Fibroblast of upper back skin (primary cell): ENCODE measurements at places on chromosomes 12 and 14.
A peak's percentile ranks its signal among the peaks of the same experiment; 100 is the strongest.

DNA sequence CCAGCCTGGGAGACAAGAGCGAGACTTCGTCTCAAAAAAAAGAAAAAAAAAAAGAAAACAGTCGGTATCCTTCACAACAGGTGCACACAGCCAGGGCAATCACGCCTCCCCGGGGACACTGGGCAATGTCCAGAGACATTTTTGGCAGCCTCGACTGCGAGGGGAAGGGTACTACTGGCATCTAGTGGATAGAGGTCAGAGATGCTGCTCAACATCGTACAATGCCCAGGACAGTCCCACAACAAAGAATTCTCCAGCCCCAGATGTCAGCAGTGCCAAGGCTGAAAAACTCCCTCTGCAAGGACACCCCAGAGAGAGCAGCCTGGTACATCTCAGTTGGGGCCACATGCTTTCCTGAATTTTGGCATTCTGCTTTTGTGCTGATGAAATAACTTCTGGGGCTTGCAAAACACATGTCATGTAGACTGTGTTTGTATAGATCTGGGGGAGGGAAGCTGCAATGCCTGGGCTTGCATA, 21.5 kb downstream of the ALDH2 start:
- peak; percentile 63 for DNase-seq

DNA sequence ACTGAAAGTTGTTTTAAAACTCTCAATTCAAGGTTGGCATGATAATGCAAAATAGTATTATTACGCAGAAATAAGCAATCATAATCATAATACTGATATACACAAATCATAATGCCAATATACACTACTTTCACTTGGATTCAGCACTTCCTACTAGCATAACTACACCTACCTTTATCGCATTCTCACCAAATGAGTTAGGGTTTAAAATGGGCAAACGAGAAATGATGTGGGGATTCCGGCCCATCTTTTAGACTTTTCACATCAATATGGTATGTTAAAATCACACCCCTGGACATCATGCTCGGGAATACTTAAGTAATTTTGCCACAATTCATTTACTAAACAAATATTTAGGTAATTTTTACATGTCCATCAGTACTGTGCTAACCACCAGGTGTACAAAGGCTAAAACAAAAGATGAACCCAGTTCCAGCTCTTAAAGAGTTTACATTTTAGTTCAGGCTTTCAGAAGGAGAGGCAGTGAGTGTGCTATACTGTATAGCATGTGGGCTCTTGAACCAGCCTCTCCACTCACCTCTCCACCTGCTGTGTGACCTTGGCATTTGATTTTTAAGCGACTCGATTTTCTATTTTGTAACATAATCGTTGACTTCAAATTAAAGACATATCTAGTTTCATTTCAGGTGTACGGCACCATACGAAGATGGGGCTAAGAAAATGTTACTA, 1.1 kb upstream of the USP15 start:
- no peak for DNase-seq

DNA sequence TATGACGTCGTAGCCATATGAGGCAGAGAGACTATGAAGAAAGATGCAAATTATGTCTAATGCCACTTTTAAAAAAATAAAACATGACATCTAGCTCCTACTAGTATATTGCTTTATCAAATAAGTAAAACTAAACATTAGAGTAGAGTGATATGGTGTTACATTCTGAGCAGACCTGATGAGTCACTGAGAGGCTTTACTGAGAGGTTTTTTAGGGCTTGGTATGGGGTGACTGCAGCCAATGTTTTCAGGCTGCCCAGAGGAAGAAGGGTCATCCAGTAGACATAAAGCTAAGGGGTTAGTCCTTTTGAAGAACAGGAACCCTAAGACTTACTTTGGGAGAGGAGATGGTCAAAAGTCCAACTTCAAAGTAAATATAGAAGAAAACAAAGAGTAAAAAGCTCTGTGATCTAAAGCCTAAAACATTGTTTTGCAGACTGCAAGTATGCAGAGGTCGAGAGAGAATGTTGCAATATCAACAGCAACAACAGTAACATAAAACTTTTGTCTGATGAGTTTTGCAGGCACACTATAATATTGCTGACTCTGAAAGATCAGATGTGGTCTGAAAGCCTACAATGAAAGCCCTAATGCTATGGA, 774.7 kb downstream of the TMTC2 start:
- DNase-seq, result peak; percentile 17

DNA sequence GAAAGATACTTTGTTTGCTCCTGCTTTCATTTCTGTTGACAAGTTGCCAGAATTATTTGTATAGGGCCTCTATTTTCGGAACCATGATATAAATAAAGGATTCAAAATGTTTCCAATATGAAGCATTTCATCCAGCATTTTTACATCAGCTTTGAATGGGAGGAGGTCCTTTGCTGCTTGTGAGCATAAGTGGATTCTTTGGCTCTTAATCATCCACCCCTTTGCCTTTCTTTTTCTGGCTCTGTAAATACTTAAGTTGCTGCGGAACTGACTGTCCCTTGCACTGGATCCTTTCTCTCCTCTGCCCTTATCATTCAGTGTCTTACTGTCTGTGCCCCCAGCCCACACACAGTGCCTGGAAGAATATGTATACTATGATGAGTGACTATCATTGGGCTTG, 357.3 kb upstream of the RGS6 start:
- peak; percentile 91 for DNase-seq

- DNase-seq, result no peak
Observed at GRCh38 chr14:70921669-70922068, 14.4 kb downstream of the PCNX1 start.

DNA sequence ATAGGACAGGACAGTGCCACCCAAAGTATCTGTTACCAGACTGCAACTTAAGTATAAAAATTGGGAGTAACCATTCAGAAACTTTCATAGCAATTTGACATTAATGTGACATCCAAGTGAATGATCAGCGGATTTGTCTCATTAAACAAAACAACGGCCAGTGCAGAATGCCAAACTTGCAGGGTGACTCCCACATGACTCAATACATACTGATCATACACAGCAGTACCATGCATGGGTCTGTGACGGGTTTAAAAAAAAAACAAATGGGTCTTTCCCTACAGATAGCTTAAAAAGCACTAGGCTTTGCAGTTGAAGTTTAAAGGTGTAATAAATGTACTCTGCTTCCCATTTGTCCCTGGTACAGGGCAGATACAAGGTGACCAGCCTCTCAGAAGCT, 116.6 kb downstream of the SLC35F4 start:
- peak; percentile 20 for DNase-seq

DNA sequence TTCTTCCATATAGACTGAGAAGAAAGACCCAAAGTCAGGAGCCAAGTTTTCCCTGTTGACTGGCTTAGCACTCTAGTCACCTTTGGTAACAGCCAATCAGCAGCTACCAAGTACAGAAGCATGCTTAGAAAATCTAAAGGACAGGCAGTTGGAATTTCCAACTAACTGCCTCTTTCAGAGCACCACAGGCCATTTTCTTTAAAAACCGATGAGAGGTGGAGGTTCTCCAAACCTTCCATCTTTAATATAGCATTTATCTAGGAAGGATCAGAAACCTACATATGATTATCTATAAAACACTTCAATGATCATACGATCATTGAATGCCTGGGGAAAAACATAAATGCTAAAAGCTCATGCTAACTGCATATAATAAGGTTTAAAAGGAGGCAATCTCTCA, at the start of gene CATSPERB:
CATSPERB (minus strand) TSS at position 101 of the 400 bp plus-strand sequence. CDS start 2,607 bp downstream, outside the sequence.
- DNase-seq, result no peak

DNA sequence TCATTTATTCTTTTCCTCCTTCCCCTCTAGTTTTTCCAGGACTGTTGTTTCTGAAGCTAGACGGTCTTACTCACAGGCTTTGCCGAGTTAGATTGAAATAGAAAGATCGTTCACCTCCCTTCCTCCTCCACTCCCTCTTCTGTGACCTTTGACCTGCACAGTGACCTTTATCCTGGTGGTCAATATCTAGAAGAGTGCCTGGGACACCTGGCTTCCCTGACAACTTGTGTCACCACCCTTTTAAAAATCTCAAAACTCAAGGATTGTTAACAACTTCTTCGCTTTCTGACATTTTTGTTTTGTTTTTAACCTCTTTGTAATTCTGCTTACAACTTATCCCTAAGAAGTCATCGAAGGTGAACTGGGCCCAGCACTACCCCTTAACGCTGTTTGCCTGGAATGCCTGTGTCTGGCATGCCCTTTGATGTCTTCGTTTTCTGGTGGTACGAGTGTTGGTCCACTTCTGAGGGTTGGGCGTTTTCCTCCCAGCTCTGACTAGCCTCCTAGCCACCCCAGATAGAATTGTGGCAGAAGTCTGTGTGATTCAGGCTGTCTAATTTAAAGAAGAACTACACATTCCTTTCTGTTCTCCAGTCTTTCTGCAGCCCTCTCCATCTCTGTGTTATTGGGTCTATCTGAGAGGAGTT, 2.8 kb upstream of the KRT75 start:
- no peak for DNase-seq

DNA sequence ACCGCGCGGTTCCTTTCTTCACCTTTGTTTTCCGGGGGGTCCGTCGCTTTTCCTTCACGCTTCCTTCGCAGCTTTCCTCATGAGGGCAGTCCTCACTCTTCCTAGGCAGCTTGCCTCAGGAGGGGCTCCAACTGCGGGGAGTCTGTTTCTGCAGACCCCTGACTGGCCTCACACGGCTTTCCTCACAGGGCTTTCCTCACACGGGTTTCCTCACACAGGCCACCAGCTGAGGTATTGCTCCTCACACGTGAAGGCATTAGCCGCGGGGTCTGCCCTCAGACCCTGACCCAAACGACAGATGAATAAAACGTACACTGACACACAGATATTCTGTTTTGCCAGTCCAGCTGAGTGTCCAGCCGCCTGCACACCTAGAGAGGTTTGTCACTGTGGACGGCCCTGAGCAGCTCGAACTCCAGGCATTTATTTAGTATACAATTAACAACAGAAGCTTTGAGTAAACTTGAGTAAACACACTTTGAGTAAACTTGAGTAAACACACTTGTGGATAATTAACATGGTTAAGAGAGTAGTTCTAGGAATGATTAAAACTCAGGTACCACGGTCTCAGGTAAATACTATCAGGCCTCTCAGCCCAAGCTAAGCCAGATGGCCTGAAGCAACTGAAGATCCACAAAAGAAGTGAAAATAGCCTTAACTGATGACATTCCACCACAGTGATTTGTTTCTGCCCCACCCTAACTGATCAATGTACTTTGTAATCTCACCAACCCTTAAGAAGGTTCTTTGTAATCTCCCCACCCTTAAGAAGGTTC, 16.1 kb upstream of the LYZ start:
- no peak for DNase-seq

DNA sequence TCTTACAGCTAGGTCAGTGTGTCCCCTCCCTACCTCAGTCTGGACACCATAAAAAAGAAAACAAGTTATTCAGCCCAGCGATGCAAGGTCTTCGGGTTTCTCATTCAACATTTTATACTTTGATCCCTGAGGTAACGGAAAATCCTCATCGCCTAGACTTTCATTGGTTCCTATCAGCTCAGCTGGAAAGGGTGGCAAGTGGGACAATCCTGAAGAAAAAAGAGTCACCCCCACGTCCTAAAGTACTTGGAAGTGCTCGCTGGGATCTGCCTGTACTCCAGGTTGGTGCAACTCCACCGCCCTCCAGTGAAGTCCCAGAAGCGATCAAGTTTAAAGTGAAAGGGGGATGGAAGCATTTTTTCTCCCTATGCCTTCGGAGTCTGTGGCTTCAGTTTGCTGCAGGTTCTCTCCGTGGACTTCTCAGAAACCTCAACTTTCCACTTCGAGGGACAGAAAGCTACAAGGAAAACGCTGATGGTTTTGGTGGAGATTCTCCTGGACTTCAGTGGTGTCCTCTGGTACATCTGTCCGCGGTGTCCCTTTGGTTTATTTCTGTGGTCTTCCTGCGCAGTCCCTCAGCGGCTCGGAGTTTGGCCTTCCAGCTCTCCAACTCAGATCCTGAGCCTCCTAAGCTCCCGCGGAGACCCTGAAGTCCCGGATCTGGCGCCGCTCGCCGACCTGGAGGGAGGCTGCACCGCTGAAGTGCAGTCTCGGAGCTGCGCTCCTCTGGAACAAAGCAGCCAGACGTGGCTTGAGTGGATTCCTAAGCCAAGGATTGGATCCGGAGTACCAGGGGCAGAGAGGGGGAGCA, 1.8 kb upstream of the LRFN5 start:
- DNase-seq, result peak; percentile 86

GRCh38 chr12:83808591-83808990, 1104.0 kb downstream of the SLC6A15 start:
- no peak for DNase-seq

GRCh38 chr14:64766430-64767151, 62.4 kb downstream of the PLEKHG3 start:
- DNase-seq, result no peak

- no peak for DNase-seq
Observed at GRCh38 chr12:52063082-52063924, 6.5 kb upstream of the ATG101 start.

DNA sequence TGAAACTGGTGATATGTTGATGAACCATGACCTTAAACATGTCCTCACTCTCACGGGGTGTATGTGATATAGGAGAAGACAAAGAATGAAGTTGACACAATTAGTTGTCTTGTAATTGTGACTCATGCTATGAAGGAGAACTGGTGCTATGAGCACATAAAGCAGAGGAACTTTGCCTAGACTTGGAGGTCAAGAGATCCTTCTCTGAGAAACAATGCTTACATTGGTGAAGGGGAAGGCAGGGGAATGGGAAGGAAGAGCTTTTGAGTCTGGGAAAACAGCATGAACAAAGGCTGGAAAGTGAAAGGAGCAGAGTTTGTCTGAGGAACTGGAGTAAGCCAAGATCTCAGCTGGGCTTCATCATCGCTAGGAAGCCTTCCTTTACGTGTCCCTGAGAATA, 83.2 kb downstream of the MYRFL start:
- DNase-seq, result no peak
